ENCODE measurements at places on chromosomes 16 and 17. TPM values are rescaled to one million over a fixed set of nuclear protein-coding genes. Genes with fewer than 3 reads are reported as not detected.

The ZNF785 gene
- 22.3 TPM for total RNA-seq

The LGALS9B gene
- 0.79 TPM for total RNA-seq

The CEP295NL gene
- not detected for total RNA-seq

The NECAB2 gene
- total RNA-seq = not detected

The ZNF689 gene
- total RNA-seq = 12.7 TPM

The GGNBP2 gene
- 136 TPM for total RNA-seq

The ZNF469 gene
- total RNA-seq = 1.2 TPM

The G6PC1 gene
- not detected for total RNA-seq

The MAPT gene
- total RNA-seq = 0.69 TPM

The MFAP4 gene
- total RNA-seq = not detected

The ABCA9 gene
- total RNA-seq = 0.09 TPM

The C17orf78 gene
- not detected for total RNA-seq

The ZP2 gene
- not detected for total RNA-seq

The KRT9 gene
- total RNA-seq = not detected

The PHAF1 gene
- 17.3 TPM for total RNA-seq

The FA2H gene
- not detected for total RNA-seq

The TEX2 gene
- total RNA-seq = 12.8 TPM

The IQCK gene
- total RNA-seq = 2.1 TPM

Measured in activated naive CD8-positive, alpha-beta T cell treated with anti-CD3 and anti-CD28 coated beads, Interleukin-2, amount 10 ng/mL, durations not matched to agents 7 days and 5 days (primary cell).